ENCODE measurements at places on chromosomes 5 and 9.
A peak's percentile ranks its signal among the peaks of the same experiment; 100 is the strongest.

GRCh38 chr9:127664678-127665507, 41.9 kb upstream of the CFAP157 start:
- DNase-seq: peak; percentile 35

GRCh38 chr5:2550509-2550908, 201.0 kb downstream of the IRX2 start:
- DNase-seq: no peak

DNA sequence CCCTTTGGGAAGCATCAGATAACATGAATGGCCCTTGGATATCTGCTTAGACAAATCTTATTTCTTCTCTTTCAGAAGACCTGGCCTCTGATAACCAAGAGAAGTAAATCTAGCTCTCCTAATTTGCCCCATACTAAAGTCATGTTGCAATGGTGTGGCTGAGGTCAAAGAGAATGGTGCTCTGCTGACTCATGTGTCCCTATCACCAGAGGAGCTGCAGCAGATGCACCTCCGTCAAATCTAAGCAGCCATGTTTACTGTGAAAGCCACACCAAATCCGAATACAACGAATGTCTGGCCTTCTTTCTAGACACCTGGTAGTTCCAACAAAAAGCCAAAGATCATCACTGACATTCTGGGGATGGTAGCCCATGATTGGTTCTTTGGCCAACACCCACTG, 23.2 kb downstream of the RETREG1 start:
- DNase-seq: no peak

DNA sequence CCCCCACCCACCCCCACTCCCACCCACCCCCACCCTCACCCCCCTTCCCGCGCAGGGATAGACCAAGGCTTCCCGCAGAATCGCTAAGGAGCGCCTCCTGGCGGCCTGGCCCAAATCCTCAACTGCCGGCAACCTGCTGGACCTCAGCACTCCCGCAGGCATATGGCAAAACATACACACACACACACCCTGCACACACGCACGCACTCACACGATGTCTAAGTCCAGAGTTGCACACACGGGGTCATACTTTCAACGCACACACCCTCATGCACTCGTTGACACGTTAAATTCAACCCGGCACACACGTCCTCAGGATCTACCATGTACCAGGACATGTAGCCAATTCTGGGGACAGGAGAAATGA, 1.7 kb downstream of the CPLX2 start:
- no peak for DNase-seq

GRCh38 chr5:154430466-154430865, 15.3 kb upstream of the SAP30L start:
- DNase-seq: no peak

- DNase-seq: no peak
Observed at GRCh38 chr9:128091571-128091970, 23.5 kb downstream of the SLC25A25 start.
